ENCODE measurements at places on chromosomes 2 and 18.

GRCh38 chr18:34115409-34116081, 109.2 kb downstream of the NOL4 start:
- no peak for DNase-seq

GRCh38 chr18:12035481-12035880, 54.2 kb downstream of the IMPA2 start:
- DNase-seq: no peak

GRCh38 chr2:191041418-191042161, 27.6 kb upstream of the STAT1 start:
- DNase-seq: no peak

GRCh38 chr2:172256886-172257285, 154.2 kb upstream of the DLX2 start:
- no peak for DNase-seq

DNA sequence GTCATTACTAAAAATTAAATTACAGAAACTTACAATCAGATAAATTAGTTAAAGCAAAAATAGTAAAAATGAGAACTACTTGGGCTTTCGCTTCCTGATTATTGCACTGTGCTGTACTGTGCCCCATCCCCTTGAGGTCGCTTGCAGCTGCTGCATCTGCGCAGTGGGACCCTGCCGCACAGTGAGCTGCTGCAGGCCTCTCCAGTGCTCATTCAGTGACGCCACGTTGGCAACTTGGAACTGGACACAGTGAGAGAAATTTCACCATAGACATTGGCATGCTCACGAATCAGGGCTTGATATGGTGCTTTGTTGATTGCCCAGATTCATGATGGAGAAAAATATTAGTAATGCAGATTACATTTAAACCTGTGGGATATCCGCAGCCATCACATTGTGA, 290.8 kb upstream of the MYT1L start:
- no peak for DNase-seq

GRCh38 chr2:120771111-120771780, 35.6 kb downstream of the GLI2 start:
- no peak for DNase-seq

DNA sequence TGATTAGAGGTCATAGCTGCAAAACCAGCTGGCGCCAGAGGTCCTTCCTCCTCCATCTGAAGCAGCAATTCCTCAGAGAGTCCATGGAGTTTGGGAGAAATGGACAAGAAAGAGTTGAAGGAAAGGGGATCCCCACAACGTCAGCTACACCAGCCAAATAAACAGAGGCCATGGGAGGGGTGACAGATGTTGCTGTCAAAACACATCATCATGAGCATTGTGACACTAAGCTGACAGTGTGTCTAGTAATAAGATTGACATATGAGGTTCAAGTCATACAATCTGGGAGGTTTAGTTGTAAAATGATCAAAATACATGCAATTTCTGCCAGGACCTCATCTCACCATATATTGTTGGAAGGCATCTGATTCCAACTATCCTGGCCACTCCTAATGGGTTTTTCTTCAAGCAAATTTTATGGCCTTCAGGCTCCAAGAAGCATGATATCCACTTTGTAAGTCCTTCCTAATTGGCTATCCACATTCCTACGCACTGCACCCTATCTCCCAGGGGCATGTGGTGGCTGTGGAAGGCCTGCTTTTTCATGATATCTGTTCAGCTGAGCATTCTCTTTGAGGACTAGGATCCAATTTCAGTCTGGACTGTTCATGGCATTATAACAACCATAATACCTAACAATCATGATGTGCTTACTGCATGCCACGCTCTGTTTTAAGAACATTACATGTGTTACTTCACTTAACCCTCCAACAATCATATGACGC, 335.0 kb upstream of the ID2 start:
- no peak for DNase-seq
